Pericardium fibroblast (primary cell): ENCODE measurements at places on chromosomes 1 and 21. TPM values are rescaled to one million over a fixed set of nuclear protein-coding genes. Genes with fewer than 3 reads are reported as not detected.

DYRK3 gene
- total RNA-seq, result 7.2 and 7.7 TPM in 2 replicates

AGMAT gene
- total RNA-seq, result 0.12 and 0.26 TPM in 2 replicates

TRNP1 gene
- total RNA-seq, result 205 and 207 TPM in 2 replicates

ETV3L gene
- total RNA-seq, result not detected in 2 replicates

LCE1E gene
- not detected in 2 replicates for total RNA-seq

GIPC2 gene
- 0.17 and 0.23 TPM in 2 replicates for total RNA-seq

AMY1A gene
- total RNA-seq, result not detected in 2 replicates

HRNR gene
- total RNA-seq, result not detected in 2 replicates

PEF1 gene
- total RNA-seq, result 50.1 and 51.6 TPM in 2 replicates

OR2M7 gene
- not detected in 2 replicates for total RNA-seq

FCN3 gene
- 0.12 TPM in 1 of 2 replicates, not detected in the other for total RNA-seq

IPP gene
- total RNA-seq, result 7.4 and 7.6 TPM in 2 replicates

SHE gene
- 0.12 and 0.43 TPM in 2 replicates for total RNA-seq

TMED5 gene
- total RNA-seq, result 40.7 and 44.5 TPM in 2 replicates

TTC39A gene
- total RNA-seq, result not detected in 2 replicates
